A375 (cell line): ENCODE measurements at places on chromosomes 12 and 14. TPM values are rescaled to one million over a fixed set of nuclear protein-coding genes. Genes with fewer than 3 reads are reported as not detected.

Gene CEBPE
- not detected in 2 replicates for total RNA-seq

Gene PAWR
- 140 and 173 TPM in 2 replicates for total RNA-seq

Gene PLEKHG7
- not detected in 2 replicates for total RNA-seq

Gene SYNDIG1L
- 0.03 TPM in 1 of 2 replicates, not detected in the other for total RNA-seq

Gene EVL
- total RNA-seq, result 15.2 and 16.7 TPM in 2 replicates

Gene SLCO1B3
- 0.41 and 0.50 TPM in 2 replicates for total RNA-seq

Gene IL26
- total RNA-seq, result not detected in 2 replicates

Gene MAP3K9
- total RNA-seq, result 5.8 and 6.5 TPM in 2 replicates

Gene POTEM
- 1.9 and 4.2 TPM in 2 replicates for total RNA-seq

Gene TSPAN19
- total RNA-seq, result 0.08 and 0.49 TPM in 2 replicates

Gene RASSF9
- not detected in 2 replicates for total RNA-seq

Gene POTEG
- total RNA-seq, result 13.0 and 20.4 TPM in 2 replicates

Gene KCNA1
- not detected in 2 replicates for total RNA-seq

Gene NPFF
- not detected in 2 replicates for total RNA-seq

Gene NR1H4
- total RNA-seq, result not detected in 2 replicates

Gene CFL2
- 27.7 and 47.7 TPM in 2 replicates for total RNA-seq

Gene TAS2R13
- 0.24 and 0.79 TPM in 2 replicates for total RNA-seq

Gene ACOT6
- total RNA-seq, result not detected in 2 replicates

Gene CEP170B
- total RNA-seq, result 11.9 and 13.7 TPM in 2 replicates

Gene AMN
- not detected in 2 replicates for total RNA-seq

Gene CPSF6
- 146 and 148 TPM in 2 replicates for total RNA-seq

Gene KLHDC1
- 0.68 and 0.80 TPM in 2 replicates for total RNA-seq

Gene MYRFL
- total RNA-seq, result not detected in 2 replicates

Gene WSCD2
- total RNA-seq, result not detected in 2 replicates

Gene GPR68
- total RNA-seq, result not detected in 2 replicates

Gene DACT1
- 1.5 and 2.8 TPM in 2 replicates for total RNA-seq

Gene RPL10L
- 0.19 TPM in 1 of 2 replicates, not detected in the other for total RNA-seq

Gene PPM1H
- total RNA-seq, result 2.4 and 3.0 TPM in 2 replicates

Gene KLRC1
- total RNA-seq, result not detected in 2 replicates
